Stimulated activated CD4-positive, alpha-beta T cell treated with anti-CD3 and anti-CD28 coated beads, Interleukin-4, amount 100 ng/mL, for 24 hours (primary cell): ENCODE measurements at places on chromosomes 2 and 18.
A peak's percentile ranks its signal among the peaks of the same experiment; 100 is the strongest.

- DNase-seq: no peak
Observed at GRCh38 chr2:27973592-27973991, 83.1 kb downstream of the BABAM2 start.

DNA sequence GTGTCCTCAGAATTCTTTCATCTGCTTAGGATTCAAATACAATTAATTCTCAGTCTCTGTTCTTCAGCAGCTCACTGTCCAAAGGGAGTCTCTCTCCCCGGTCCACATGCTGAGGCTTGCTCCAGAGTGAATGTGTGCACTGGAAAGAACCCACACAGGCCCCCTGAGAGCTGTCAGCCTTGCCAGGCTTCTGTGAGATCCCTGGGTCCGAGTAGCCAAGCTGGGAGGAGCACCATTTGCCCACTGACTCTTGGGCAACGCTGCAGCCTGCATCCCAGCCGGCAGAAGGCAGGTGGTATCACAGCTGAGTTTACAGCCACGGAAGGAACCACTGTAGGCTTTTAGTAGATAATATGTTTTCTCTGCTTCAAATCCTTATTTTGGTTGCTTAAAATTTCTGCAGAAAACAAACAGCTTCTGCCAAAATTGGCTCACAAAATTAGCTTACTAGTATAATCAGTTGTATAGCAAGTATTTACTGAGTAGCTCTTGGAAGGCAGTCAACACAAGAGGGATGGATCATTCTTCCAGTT, 21.4 kb upstream of the LTBP1 start:
- no peak for DNase-seq

- no peak for DNase-seq
Observed at GRCh38 chr2:100840519-100840918, 20.6 kb downstream of the NPAS2 start.

DNA sequence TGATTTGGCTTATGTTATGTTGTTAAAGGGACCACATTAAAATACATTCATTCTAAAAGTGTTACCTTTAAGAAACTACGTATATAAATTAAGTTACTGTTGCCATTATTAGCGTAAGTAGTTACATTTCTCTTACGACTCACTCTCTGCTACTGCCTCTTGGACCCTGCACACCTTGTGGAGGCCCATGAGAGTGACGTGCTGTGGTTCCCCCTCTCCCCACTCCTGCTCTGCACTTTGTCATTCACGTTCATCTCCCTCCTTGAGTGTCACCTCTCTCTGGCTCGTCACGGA, 830 bp upstream of the MERTK start:
- no peak for DNase-seq

GRCh38 chr2:119649364-119649917, 29.6 kb upstream of the TMEM177 start:
- no peak for DNase-seq

DNA sequence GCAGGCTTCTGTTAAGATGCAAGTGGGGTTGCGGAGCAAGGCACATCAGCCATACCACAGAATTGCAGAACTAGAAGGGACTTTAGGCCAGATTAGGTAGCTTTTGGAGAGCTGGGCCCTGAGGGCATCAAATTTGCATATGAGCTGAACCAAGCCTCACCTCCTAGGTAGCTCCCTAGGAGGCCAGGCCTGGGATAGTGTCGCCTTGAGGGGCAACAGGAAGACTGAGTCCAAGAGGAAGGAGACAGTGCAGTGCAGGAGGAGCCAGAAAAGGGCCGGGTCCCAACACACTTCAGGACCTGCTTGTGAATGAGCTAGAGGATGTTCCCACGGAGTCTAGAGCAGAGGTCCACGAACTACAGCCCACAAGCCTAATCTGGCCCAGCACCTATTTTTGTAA, 98.7 kb downstream of the MAPK4 start:
- no peak for DNase-seq

GRCh38 chr2:696463-696862, 19.3 kb upstream of the TMEM18 start:
- DNase-seq: no peak

DNA sequence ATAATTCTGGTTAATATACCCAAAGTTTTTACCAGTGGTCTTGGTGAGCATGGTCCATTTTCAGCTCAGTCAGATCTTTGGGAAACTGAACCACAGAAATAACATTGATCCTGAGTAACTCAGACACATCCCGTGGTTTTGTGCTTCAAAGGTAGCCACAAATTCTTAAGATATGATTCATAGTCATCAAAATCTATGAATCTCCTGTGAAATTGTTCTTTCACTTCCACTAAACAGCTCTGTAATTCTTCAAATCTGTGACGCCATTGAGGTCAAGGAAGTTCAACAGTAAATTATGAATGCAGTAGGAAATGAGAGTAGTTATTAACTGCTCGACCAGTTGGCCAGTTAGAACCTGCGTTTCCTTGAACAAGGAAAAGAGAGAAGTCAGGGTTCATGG, 147.3 kb downstream of the IRS1 start:
- DNase-seq: no peak

DNA sequence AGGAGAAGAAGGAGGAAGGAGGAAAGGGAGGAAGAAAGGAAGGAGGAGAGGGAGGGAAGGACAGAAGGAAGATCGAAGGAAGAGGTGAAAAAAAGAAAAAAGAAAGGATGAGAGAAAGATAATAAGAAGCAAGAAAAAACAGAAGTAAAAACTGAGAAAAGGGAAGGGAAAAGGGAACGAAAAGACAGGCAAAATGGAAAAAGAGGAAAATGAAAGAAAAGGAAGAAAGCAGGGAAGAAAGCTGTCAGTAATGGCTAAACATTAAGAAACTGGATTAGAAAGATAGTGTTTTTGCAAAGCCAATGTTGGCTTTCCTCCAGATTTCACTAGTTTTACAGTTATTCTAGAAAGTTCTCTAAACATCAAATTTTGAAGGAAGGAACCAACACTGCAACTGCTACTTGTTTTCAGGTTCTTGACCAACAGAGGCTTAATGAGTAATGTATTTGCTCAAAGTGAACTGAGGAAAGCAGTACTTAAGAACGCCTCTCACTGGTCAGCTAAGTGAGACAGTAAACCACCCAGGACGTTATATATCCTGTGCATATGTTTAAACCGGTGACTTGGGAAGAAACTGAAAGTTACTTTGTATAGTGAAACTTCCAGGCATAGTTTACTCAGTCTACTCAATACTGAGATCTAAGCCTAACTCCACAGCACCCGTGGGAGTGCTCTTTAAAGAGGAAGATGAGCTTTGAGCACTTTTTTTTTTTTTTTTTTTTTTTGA, 286.2 kb upstream of the TRIB2 start:
- peak; percentile 56 for DNase-seq

DNA sequence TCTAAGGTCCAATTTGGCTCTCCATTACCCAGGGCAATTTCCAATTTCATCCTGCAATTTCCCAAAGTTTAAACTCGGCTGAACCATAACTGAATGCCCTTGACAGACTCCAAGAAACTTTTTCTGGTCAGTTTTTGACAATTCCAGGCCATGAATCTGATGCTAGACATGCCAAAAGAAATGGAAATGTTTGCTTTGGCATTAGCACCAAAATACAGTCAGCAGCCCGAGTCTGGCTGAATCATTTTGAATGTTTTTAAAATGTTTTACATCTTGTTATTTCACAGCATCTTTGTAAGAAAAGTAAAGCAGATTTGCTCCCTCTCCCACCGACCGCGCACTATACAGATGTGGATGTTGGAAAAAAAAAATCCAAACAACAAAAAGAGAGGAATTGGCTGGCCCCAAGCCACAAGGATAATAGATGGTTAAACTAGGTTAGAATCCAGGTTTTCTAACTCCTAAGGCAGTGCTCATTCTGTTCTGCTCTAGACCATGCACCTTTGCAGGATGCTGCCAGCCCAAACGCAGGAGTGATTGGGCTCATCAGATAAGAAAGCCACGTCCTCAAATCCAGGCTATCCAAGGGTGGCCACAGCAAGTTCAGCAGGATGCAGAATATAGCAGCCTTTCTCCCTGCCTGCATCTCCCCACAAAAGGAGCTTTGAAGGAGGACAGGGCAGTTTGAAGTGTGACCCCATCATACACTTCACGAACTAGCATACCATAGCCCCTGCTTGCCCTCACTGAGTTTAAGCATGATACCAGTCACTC, 167.5 kb downstream of the ALK start:
- DNase-seq: no peak

DNA sequence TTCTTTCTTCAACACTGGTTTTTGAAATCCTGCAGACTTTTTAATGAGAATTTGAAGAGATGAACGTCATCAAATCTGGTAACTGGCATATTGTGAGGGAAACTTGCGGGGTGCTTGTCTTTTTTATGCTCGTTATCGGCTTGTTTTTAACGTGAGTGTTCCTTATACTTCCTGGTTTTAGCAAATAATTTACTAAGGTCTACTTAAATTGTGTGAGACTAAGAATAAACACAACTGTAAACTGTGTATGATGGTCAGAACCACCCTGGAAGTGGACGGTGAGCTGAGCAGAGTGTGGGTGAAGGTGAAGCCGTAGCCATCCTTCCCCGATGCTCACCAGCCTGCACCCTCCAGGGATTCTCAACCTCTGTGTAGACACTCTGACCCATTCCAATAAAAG, 82.3 kb upstream of the CDC42EP3 start:
- DNase-seq: no peak

DNA sequence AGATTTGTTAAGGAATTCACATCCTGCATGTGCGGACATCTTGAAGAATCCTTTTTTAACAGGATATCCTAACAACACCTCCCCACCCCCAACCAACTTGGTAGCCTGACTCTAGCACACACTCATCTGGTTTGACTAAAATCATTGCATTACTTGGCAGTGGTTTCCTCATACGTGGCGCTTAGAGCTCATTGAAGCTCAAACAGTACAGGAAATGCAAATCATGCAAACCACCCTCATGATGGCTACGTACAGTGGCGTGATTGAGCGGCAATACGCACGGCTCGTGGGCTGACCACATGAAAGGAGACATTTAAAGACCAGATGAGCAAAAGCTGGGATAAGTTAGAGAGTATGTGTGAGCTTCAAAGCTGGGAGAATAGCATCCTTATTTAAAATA, 336.2 kb downstream of the ZEB2 start:
- peak; percentile 78 for DNase-seq

- no peak for DNase-seq
Observed at GRCh38 chr2:12500899-12501298, 215.8 kb upstream of the TRIB2 start.

GRCh38 chr2:96837575-96837974, 6.2 kb downstream of the ANKRD23 start:
- DNase-seq: no peak

DNA sequence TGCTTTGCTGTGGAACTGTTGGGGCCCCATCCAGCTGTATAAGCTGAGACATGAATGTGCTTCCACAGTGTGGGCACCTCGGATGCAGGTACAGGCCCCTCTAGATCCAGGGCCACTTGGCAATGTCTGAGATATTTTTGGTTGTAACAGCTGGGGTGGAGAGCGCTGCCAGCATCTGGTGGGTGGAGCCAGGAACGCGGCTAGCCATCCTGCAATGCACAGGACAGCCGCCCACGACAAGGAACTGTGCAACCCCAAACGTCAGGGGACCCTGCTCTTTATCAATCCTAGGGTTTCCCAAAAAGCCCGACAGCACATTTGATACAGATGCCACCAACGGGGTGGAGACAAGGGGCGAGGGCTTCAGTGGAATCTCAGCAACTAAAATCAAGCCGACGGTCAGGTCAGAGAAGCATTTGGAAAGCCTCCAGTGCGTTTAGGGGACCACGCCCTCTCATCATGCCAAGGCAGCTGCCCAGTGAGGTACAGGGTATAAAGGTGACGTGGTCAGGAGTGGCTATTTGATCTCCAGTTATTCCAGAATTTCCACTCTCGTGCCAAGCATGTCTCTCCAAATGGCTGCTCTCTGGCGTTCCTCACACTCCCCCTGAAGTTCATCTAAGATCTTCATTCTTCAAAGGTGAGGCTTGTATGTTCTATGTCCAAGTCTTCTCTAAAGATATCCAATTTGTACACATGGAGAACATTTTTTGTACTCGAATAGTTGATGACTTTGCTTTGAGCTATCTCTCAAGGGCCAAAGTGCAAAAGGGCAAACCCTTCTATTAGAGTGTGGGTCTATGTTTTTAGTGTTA, 55.7 kb downstream of the LRRFIP1 start:
- no peak for DNase-seq

- DNase-seq: no peak
Observed at GRCh38 chr2:173184031-173185004, 108.7 kb downstream of the MAP3K20 start.

- DNase-seq: no peak
Observed at GRCh38 chr2:174172802-174173355, 75.5 kb downstream of the OLA1 start.

GRCh38 chr2:109683452-109683851, 69.3 kb downstream of the SOWAHC start:
- no peak for DNase-seq
